ENCODE measurements at places on chromosomes 6 and 20. TPM values are rescaled to one million over a fixed set of nuclear protein-coding genes. Genes with fewer than 3 reads are reported as not detected.

GRCh38 chr20:58433759-58434158, 44.7 kb downstream of the VAPB start:
- DNase-seq, result no peak

DNA sequence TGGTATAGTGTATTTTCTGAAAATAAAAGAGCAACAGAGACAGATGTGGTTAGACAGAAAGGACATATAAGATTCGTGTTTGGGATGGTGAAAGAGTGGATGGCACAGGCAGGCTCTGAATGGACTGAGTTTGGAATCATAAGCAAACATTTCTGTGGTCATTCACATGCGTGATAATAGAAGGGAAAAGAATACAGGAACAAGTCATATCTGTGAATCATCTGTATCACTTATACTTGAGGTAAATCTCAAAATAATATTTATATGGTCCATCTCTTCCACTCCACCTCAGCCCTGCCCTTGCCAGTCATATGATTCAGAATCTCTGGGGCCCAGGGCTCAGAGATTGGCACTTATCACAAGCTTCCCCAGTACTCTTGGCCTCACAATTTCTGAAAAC, 535.1 kb downstream of the BCKDHB start:
- DNase-seq, result no peak

DNA sequence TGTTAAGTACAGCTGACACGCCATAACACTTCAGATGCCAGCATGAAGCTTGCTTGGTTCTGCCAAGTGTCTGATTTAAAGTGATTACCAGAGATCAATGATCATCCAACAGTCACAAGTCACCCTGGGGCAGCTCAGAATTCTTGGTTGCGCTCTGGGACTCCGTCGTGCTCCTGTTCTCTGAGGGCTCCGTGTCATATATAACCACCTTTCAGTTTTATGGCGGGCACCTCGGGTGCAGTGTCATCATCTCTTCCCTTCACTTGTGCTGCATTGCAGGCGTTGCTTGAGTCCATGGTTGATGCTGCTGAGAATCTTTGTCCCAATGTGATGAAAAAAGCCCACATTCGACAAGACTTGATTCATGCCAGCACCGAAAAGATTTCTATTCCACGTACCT, 101.4 kb upstream of the SCGN start:
- no peak for DNase-seq

DNA sequence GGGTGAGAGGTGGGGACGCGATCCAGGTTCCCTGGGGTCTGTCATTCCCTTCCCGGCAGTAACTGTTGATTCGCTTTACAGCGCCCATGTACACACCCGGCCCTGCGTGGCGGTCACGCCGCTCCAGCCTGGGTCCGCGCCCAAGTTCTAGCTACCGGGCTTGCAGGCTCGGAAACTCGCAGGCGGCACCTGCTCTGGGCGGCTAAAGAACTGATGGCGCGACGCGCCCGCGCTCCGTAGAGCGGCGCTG, 1.4 kb upstream of the POU3F2 start:
- DNase-seq, result no peak

Gene CNKSR3
- 2.1 TPM for total RNA-seq

- DNase-seq, result no peak
Observed at GRCh38 chr6:24513602-24514001, 18.8 kb downstream of the ALDH5A1 start.

Gene SLC52A3
- 0.16 TPM for total RNA-seq

Gene VARS2
- 19.2 TPM for total RNA-seq

Gene SPDEF
- total RNA-seq, result 123 TPM

Gene FUT9
- total RNA-seq, result not detected

DNA sequence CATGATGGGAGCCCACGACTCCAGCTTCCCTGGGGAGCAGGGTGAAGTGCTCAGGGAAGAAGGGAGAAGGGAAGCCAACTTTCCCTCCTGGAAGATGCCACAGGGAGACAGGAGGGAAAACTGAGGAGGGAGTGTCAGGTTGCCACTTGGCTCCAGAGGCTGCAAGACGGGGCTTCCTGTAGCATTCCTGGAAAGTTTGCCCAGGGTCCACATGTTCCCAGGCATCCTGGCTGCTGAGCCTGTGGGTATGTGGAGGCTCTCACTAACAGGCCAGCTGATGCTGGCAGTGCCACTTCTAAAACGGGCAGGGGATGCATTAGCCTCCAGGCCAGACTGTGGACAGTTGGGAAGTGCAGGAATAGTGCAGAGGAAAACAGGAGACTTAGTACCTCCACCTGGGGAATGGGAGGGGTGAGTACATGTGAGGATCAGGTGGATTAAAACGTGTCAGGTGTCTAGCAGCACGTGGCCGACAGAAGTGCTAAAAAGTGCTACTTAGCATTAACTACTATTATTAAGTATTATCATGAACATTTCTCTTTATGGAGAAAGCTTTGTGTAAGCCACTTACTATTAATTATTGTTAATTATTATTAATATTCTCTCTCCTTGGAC, 33.2 kb downstream of the BANF2 start:
- no peak for DNase-seq

Gene CAGE1
- total RNA-seq, result not detected

Gene UST
- 28.8 TPM for total RNA-seq

DNA sequence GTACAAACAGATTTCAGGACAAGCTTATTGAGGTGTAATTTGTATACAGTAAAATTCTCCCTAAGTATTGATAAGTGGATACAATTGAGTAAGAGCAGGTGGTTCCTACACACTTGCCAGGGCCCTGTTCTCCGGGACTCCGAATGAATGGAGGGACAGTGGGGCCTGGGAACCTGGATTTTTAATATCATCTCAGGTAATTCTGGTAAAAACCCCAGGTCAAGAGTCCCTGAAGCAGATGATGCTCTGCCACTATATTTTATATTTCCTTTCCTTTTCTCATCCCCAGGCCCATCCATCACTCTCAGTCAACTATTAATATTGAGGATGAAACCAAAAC, 104.9 kb downstream of the FYN start:
- no peak for DNase-seq

- DNase-seq, result no peak
Observed at GRCh38 chr6:100344761-100345160, 120.0 kb downstream of the SIM1 start.
